ENCODE measurements at places on chromosomes 7 and 10.

- no peak for DNase-seq
Observed at GRCh38 chr10:126617733-126618132, 52.8 kb downstream of the C10orf90 start.

GRCh38 chr10:121796342-121796741 is 131.5 kb downstream of the ATE1 start:
- DNase-seq: no peak

- DNase-seq: no peak
Observed at GRCh38 chr7:39125846-39126245, 148.1 kb downstream of the POU6F2 start.

DNA sequence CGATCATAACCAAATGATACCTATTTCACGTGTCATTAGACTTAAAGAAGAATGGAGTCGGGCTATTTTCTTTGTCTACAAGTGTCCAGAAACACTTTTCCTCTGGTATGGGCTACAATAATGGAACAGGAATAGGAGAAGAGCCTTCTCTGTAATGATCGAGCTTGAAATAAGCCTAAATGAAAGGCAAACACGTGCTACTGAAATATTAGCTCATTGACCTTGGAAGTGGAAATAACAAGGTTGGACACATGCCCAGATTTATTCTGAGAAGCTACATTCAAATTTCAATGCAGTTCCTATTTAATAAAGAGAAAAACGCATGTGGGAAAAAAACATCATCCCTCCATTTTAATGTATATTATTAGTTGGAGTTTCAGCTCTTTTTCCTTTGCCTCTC is 254.7 kb upstream of the PTER start:
- peak; percentile 1 for DNase-seq

DNA sequence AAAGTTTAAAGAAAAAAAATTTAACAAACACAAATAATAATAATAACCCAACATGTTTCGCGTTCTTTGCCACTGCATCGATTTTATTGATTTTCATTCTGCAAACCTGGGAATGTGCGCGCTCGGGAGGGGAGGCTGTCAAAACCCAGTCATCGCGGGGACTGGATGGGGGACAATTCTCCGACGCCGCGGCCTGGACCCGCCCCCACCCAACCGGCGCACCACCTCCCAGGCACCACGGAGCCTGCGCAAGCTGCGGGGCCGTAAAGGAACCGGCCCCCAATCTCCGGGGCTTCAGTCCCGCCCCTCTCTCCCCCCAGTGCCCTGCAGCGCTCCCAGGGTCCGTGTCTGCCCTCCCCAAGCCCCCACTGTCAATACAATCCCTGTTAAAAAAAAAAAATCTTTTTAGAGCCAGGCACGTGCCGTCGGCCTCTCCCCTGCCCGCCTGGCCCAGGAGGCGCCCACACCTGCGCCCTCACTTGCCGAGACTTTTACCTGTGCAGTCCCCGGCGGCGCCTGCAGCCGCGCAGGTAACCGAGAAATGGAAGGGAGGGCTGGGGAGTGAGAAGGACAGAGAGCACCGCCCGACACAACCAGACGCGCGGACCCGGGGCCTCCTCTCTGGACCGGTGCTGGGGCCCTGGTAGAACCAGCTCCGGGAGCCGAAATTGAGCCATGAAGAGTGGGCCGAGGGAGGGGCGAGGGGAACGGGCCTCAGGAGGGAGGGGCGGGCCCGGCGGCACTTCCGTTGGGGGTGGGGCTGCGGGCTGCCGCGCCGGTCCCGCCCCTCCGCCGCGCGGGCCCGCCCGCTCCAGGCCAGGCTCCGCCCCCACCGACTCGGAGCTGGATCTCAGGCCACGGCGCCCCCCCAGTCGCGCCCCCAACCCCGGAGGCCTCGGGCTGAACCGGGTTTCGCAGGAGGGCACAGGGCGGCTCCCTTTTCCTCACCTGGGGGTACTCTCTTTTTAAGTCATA is 7.6 kb upstream of the ZNF503 start:
- DNase-seq: peak; percentile 58

DNA sequence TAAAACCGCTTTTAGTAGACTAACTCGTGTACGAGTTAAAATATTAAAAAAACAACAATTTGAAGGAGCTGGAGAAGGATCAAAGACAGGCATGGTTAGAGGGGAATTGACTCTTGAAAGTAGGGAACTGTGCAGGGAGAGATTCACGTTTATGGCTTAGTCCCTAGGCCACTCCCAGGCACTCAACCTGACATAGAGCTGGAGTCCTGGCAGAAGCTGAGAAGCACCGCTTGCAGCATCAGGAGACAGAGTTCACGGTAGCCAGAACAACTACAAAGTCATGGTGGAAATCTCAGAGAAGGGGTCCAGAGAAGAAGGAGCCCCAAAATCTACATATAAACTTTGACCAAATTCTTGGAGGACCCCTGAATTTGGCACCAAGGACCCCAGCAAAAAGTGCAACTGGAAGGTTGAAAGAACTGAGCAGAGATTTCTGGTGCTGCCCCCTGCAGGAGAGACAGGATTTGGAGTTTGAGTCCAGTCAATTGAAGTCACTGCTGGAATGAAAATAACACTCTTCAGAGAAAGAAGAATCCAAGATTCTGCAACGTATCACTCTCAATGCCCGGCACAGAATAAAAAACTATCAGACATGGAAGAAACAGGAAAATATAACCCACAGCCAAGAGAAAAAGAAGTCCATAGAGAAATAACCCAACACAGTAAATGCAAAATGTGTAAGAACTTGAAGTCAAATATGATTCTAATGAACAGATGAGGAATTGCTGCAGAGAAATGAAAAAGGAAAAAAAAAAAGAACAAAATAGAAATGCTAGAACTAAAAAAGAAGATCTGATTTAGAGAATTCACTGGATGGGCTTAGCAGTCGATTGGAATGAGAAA is 493.3 kb upstream of the PODXL start:
- no peak for DNase-seq

- DNase-seq: no peak
Observed at GRCh38 chr10:27513451-27514191, 9.5 kb downstream of the RAB18 start.

DNA sequence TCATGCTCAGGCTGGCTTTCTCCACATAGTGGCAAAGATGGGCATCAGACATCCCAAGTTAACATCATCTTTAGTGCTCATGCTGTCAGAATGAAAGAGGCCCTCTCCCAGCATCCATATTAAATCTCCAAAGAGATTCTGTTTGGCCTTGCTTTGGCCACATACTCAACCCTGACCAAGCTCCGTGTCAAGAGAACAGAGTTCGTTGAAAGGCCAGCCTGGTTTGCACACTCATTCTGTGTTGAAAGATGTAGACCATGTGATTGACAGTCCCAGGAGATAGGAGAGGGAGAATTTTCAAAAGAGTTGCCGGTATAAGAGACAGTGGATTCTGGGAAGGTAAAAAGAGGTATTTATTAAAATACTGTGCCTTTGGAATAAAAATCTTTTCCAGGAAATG is 19.7 kb downstream of the MET start:
- DNase-seq: no peak

GRCh38 chr7:80037689-80038088 is 96.9 kb upstream of the GNAI1 start:
- DNase-seq: no peak

Measured in muscle of arm (tissue), 14 donors.